ENCODE measurements at places on chromosomes 4 and X.

GRCh38 chrX:77009691-77010090 is 437.5 kb upstream of the FGF16 start:
- DNase-seq: peak; percentile 87

GRCh38 chrX:2933125-2933900 is 4.2 kb upstream of the ARSD start:
- DNase-seq: no peak

- DNase-seq: no peak
Observed at GRCh38 chrX:74242484-74243138, 61.4 kb upstream of the ZCCHC13 start.

DNA sequence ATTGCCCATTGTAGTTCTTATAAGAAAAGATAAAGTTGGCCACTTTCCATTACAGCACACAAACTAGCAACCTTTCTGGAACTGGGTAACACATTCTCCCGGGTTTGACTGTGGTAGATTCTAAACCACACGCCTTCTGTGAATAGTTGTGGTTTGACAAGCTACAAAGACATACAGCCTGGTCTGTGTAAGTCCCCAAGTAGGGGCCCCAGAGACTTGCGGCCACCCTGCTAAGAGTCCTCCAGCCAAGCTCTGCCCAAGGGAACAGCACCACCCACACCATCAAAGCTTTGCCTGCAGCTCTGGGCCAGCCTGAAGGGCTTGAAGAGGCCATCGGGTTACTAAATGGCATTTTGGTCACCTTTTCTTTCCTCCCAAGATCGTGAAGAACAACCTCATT is 203.4 kb downstream of the MAML3 start:
- no peak for DNase-seq

GRCh38 chrX:110180928-110181310 is 137.0 kb downstream of the AMMECR1 start:
- peak; percentile 33 for DNase-seq

DNA sequence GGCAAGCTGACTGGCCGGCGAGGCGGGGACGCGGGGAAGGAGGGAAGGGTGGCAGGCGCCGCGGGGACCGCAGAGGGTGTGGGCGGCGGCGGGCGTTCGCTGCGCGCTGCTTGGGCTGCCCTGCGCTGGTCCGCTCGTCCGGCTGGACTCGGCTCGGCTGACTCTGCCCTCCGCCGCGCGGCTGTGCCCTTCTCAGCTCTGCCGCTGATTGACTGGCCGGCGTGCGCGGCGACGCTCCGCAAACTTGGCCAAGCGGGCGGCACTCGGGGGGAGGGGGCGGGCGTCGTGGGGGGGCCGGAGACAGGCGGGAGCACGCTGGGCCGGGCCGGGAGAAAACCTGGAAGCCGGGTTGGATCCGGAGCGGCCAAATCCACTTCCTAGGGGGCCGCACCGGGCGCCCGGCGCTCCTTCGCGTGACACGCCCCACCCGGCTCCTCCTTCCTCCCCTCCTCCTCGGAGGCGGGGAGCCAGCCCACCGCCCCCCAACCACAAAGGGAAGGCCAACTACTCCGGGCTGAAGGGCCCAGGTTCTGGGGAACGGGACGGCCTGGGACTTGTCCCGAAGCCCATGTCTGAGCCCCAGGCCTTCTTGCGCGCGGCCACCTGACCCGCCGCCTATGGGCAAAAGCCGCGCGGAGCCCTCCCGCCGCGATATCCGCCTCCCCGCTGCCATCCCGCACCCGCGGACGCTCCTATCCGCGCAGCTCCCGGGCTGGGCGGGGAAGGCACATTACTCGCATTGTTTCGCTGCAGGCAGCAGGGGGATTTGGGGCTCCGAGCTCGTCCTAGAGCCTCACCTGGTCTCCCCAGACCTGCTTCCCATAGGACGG is at the start of gene GPC4:
TSS of gene GPC4 (minus strand) at position 214 of the 830 bp plus-strand sequence. CDS start 524 bp downstream, outside the sequence.
- peak; percentile 89 for DNase-seq

DNA sequence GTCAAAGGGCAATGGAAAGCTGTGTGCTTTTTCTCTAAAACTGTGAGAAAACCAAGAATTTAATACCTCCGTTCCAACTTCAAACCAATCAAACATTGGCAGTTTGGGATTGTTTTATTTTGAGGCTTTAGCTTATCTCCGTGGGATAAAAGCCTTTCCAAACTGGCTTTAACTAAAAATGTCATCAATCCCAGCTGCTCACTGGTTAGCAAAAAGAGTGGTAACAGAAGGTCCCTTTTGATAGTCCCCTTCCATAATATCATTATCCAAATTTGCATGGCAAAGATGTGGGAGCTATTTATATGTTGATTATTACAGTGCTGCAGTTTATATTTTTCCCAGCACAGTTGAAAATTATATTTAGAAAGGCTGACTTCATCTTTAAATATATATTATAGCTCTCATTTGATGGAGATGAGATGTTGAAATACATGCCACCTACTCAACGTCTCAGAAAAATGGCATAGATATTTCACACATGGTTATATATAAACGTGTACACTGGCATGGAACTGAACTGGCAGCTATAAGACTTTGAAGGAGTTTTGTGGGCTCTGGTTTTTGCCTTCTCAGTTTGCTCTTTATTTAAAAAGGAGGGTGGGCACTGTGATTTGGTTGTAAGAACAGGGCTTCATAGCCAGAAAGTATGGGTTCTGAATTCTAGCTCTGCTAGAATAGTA is 707.1 kb upstream of the SLIT2 start:
- DNase-seq: no peak

- no peak for DNase-seq
Observed at GRCh38 chr4:140717313-140717712, 38.9 kb downstream of the TBC1D9 start.

- peak; percentile 34 for DNase-seq
Observed at GRCh38 chrX:65642914-65643491, 24.5 kb upstream of the MSN start.

GRCh38 chr4:78019414-78019813 is 37.7 kb upstream of the FRAS1 start:
- DNase-seq: peak; percentile 4

DNA sequence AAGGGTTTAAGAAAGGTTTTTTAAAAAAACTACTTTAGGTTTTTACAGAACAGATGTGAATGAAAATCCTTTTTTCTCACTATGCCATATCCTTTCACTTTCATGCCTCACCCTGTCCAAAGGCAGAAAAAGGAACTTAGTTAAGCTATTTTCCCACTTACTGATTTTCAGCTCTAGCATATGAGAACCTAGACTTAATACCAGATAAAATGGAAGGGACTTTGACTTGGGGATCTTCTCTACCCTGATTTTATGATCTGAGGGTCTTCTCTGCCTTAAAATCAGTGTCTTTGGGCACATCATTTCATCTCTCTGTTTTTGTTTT is 42.4 kb downstream of the FNIP2 start:
- peak; percentile 46 for DNase-seq

DNA sequence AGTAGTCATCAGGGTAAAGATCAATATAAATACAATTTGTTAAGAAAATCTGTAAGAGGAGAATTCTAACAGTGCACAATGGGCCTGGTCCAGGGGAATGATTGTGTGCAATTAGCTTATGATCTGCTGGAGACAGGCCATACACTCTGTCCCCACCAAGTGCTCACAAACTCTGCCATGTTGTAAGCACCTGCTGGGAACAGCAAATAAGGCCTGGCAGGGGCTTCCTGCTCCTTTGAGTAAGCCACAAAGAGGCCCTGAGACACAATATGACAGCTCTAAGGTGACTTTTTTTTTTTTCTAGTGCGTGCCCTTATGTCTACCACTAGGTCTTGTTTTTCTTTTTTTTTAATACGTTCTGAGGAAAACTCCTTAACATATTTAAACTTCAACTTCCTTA is 866.3 kb upstream of the PCDH7 start:
- no peak for DNase-seq

DNA sequence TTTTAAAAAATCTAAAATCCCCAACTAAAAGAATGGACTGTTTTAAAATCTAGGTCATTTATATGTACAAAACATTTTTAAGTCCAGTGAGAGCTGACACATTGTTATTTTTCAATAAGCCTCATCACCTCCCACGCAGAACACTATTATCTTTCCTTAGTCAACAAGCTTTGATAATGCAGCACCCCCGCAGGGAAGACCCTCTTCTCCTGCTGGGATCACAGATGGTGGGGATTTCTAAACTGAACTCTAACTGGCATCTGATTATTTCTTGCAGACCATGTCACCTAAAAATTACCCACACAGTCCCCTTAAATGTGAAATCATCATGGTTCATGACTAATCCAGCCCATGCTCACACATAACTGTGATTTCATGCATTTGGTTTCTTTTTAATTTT is 11.6 kb downstream of the SYTL4 start:
- DNase-seq: peak; percentile 2

GRCh38 chr4:6278801-6279197 is 9.1 kb downstream of the WFS1 start:
- DNase-seq: peak; percentile 58

GRCh38 chr4:111016416-111016815 is 393.5 kb upstream of the PITX2 start:
- DNase-seq: no peak

DNA sequence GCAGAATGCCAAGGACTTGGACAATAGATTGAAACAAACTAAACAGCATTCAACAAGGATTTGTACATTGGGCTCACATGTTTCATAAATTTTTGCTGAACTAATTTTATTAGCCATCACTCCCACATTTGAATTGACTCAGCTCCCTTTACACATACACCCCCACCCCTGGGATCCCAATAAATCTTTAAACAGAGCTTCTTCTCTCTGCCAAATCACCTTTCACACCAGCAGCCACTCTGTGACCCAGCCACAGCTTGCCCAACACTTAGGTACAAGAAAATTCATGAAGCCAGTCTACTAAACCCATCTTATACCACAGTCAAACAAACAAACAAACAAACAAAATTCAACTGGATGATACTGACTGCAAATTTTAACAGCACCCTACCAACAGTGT is 21.6 kb downstream of the PHKA2 start:
- DNase-seq: no peak

DNA sequence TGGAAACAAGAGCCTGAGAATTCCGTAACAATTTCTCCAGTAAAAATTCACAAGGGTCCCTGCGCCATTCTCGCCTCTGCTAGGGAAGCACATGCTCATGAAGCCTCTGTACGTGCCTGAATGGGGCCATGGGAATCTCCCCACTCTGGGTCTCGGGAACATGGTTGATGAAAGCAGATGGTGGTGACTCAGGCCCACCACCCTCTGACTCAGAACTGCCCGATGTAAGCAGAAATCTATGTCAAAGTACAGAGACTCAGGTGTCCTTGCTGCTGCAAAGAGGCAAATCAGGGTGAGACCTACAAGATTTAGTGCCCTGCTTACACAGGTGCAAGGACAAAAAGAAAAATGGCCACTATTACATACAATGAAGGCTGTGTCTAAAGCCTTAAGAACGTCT is 65.0 kb downstream of the SCD5 start:
- DNase-seq: no peak

DNA sequence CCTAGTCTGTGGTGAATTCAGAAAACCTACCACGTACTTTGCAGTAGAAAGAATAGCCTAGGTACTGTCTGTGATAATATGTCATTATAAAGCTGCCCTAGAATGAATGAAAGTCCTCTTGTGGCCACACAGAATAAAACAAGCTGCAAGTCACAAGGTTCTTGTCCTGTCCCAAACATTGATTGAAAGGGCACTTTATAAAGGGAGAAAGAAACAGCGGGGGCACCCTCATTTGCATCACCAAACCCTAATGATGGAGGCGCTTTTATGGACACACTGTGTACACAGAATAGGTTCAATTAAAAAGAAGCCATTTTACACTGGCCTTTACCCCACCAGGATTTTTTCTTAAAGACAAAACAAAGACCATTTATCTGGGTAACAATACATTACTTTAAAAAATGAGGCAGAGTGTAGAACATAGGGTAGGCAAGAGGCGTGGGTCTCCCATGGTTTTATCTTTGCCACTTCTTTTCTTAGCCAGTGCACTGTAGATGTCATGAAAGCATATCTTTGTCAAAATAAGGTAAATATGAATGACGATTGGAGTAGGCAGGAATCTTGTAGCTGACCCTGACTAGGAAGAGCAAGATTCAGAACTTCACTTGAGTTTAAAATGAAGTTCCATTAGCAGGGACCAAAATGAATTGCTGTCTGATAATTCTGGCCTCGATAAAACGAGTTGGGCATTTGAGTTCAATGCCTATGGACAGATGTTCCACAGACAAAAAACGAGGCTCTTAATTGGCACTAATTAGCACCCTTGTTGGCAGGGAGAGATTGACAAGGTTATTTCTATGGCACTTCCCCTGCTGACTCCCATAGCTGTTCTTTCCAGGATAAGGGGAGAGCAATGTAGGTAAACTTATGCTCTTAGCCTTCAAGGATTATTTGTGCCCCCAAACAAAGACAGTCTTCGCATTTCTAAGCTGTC is 365.1 kb downstream of the AFF2 start:
- no peak for DNase-seq

- no peak for DNase-seq
Observed at GRCh38 chr4:82553020-82553419, 8.8 kb downstream of the TMEM150C start.

DNA sequence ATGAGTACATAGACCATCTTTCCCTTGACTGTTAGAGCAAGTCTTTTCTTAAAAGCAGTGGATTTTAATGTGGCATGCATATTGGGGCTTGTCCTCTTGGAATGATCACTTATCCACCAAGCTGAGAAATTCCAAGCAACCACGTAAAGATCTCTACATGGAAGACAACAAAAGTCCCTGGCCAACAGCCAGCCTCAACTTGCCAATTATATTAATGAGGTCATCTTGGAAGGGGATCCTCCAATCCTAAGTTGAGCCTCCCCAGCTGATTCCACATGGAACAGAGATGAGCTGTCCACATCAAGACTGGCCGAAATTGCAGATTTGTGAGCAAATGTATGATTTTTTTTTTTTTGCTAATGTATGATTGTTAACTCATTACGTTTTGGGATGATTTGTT is 20.6 kb upstream of the FTHL17 start:
- DNase-seq: peak; percentile 81

GRCh38 chr4:144646523-144647094 is 653 bp downstream of the HHIP start:
- DNase-seq: peak; percentile 38

DNA sequence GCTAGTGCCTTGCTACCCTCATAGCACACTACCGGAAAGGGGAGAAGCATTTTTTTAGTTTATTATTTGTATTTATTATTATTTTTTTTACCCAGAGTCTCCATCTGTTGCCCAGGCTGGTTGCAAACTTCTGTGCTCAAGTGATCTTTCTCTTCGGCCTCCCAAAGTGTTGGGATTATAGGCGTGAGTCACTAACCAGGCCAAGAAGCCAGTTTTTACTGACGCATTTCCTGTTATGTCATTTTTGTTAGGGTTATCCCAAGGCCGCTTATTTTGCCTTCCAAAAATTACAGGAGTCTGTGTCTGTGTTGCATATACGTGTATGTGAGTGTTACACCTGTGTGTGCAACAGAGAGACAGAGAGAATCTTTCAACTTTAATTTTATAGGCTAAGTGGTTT is 404.5 kb downstream of the GBA3 start:
- DNase-seq: no peak

DNA sequence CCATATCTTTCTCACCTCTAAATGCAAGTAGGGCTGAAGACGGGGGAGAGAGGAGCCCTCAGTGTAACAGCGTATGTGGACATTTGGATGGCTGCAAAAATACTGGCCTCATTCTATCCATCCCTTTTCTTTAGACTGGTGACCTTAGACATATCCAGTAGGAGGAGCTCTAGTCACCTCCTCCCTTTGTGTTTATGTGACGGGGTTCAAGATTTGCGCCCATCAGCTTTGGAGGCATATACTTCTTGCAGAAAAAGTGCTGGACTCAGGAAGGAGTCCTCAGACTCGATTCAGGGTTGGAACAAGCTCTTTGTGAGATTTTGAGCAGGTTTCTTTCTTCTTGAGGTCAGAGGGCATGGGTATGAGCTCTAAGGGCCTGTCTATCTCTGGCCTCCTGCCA is 86.2 kb downstream of the MAMLD1 start:
- DNase-seq: no peak

- DNase-seq: peak; percentile 37
Observed at GRCh38 chr4:57059890-57060716, 50.1 kb downstream of the IGFBP7 start.

Data from muscle of leg (tissue), 16 donors.